ENCODE measurements at places on chromosomes 3 and 15. TPM values are rescaled to one million over a fixed set of nuclear protein-coding genes. Genes with fewer than 3 reads are reported as not detected.
A peak's percentile ranks its signal among the peaks of the same experiment; 100 is the strongest.

Gene SI
- not detected for polyA plus RNA-seq

Gene MANF
- 35.8 TPM for polyA plus RNA-seq

DNA sequence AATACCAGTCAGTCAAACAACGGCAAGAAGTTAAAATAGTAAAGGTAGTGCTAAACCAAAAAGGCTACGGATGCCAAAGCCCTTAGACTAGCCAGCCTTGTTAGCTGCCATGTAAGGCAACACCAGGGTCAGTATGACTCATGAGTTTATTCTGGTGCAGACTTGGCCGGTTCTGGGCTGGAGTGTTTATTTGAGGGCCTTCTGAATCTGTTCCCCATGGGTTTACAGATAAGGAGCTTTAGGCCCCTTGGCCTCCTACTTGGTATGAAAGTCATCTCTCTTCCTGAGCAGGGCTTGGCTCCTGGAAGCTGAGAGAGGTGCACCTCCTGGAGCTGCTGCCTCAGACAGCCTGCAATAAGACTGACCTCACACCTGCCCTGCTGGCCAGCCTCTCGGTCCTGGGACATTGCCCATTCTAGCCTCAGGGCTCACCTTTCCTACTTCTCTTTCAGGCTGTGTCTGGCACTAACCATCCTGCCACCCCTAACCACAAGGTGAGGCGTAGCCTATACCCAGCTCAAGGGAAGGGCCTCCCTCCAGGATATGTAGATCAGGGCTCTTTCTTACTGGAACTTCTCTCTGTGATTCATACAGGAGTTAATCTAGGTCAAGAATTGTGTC, 10.4 kb upstream of the RTP1 start:
- DNase-seq: peak; percentile 88

GRCh38 chr3:171276923-171277322, 183.3 kb downstream of the TNIK start:
- no peak for DNase-seq

- no peak for DNase-seq
Measured at GRCh38 chr3:40766396-40766795, 241.6 kb downstream of the ZNF621 start.

GRCh38 chr15:35306361-35306981, 221.4 kb upstream of the NANOGP8 start:
- DNase-seq: peak; percentile 74

DNA sequence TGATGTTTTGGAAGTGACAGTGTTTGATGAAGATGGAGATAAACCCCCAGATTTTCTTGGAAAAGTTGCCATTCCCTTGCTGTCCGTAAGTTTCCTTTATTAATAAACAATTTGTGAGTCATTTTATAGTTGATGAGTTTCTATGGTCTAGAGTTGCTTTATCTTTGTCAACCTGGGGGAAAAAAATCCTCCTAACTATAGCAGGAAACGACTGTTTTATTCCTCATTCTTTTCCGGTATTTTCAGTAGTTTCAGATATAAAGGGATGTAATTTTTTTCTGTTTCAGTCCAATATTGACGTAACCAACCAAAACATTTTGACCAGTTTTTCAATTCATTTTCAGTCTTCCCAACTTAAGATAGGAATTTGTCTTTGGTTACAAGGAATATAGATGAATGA, 154.1 kb downstream of the MCTP2 start:
- no peak for DNase-seq

DNA sequence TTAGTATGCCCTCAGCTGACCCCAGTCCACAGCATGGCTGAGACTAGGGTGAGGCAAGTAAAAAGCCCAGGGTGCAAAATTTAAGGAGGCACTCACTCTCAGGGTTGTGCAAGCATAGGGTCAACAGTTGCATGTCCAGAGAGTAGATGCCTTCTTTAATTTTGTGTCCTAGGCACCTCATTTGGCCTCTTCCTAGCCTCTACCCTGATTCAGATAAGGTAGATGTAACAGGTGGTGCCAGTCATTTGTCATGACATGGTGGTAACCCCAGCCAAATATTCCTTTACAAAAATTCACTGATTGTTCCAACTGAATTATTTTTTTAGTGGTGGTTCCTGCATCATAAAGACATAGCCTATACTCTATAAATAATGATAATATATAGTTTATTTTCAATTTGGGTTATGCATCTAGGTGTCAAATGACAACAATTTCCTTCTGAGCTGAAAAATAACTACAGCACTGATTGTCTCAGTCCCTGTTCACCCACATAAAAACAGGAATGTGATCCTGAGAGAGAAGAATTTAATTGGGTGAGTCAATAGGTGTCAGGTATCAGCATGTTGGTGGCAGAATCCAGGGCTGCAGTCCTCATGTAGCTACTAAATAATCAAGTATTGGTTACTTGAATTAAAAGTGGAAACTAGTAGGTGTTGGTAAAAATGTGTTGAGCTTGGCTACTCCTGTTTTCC, 44.2 kb upstream of the TIPARP start:
- DNase-seq: peak; percentile 62

DNA sequence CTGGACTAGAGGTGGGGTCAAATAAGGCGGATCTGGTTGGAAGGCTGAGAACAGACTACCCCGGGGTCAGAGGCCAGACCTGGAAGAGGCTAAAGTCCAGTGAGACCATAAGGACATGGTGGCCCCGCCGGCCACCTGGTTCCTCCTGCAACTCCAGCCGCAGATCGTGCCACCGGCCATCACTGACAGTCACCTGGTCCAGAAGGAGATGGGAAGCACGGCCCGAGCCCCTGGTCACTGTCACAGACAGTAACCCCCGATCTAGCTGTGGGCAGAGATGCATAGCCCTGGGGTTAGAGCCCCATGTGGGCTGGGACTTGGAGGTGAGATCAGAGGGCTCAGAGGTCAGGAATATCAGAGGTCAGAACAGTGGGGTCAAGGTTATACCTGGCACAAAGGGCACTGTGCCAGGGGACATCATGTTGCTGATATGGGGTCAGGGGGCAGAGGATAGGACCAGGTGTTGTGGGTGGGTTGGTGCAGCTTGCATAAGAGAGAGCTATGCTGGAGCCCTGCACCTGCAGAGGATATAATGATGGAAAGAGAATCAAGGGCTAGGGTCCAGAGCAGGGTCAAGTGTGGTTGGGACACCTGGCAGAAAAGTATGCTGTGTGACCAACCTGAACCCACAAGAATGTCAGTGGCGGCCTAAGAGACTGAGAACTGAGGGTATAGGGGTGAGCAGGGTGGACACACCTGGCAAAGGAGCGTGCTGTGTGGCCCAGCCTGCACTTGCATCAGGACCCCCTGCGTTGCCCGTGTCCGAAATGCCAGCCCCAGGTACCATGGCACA, 9.6 kb downstream of the CELSR3 start:
- DNase-seq: no peak

Gene ANKUB1
- polyA plus RNA-seq: not detected

Gene SLC28A2
- not detected for polyA plus RNA-seq

Measured in GM23248 (cell line).